NCI-H2227 treated with DMSO at 0.1 percent for 48 hours (cell line): ENCODE measurements at places on chromosomes 3 and 15.

GRCh38 chr3:96266395-96267190 lies 547.8 kb upstream of the EPHA6 start:
- no peak for DNase-seq

- DNase-seq = no peak
These were observed 117.3 kb downstream of the ADAMTS17 start for GRCh38 chr15:100224206-100225185.

DNA sequence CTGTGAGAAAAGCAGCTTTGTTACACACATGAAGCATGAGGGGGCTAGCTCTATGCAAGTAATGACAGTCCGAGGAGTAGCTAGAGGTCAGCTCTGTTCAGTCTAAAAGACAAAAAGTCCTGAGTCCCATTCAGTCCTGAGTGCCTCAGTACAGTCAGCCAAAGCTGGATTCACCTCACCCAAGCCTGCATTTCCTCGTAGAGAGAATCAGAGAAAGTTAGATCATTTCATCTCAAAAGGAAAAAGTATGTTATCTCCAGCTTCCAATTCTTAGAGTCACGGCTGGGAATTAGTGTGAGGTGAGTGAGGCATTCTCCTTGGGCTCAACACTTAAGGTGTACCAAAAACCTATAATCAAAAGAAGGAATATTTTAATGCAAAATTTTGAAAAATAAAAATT lies 5.9 kb upstream of the ACP3 start:
- DNase-seq = no peak

GRCh38 chr15:40452296-40453090 lies 11.7 kb downstream of the BAHD1 start:
- no peak for DNase-seq

GRCh38 chr3:18134386-18135059 lies 290.6 kb downstream of the SATB1 start:
- no peak for DNase-seq

GRCh38 chr3:55202326-55202725 lies 274.5 kb upstream of the LRTM1 start:
- no peak for DNase-seq

DNA sequence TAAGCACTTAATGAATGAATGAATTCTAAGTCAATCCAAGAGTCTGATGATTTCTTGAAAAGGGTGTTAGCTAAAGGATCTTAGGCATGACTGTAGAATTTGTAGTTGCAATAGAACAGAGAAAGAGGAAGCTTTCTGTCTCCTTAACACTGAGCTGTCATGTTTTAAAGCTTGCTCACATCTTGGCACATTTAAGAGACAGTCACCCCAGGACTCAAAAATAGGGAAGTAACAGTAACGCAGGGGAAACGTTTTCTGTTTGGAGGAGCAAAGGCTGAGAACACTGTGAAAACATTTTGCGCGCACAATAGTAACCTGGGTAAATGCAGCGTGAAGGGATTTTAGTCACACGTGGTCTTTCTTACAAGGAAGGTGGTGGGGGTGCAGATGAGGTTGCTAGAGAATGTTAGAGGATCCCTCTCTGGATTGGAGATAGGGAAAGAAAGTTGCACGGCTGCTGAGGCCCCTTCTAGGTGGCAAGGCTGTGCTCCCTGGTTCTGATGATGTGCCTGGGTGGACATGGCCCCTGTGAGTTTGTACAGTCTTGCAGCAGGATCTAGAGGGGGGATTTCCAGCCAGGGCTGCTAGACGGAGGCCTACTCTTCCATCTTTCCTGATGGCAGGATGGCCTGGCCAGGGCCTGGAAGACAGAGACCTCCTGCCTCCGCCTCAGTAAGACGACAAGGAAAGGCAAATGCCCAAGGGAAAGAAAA lies 12.0 kb downstream of the STARD5 start:
- DNase-seq = no peak

- DNase-seq = no peak
These were observed 232.7 kb upstream of the ATP10A start for GRCh38 chr15:26095710-26096330.

GRCh38 chr15:41031232-41032078 lies 78.2 kb downstream of the CHAC1 start:
- no peak for DNase-seq

DNA sequence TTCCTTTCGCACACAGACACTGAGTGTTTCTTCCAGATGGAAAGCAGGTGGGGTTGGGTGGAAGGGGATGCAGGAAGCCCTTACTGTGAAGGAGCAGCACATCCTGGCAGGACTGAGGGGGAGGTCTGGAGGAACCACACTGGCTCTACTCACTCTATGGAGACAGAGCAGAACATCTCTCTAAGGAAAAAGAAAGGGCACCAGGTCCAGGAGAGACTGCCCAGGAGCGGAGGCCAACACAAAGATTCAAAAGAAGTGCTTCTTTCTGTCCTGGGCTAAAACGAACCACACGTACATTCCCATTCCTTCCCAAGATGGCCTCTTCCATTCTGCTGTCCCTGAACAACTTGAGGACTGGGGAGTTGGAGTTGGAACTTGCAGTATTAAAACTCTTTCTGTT lies 13.8 kb upstream of the VIPR1 start:
- DNase-seq = no peak

DNA sequence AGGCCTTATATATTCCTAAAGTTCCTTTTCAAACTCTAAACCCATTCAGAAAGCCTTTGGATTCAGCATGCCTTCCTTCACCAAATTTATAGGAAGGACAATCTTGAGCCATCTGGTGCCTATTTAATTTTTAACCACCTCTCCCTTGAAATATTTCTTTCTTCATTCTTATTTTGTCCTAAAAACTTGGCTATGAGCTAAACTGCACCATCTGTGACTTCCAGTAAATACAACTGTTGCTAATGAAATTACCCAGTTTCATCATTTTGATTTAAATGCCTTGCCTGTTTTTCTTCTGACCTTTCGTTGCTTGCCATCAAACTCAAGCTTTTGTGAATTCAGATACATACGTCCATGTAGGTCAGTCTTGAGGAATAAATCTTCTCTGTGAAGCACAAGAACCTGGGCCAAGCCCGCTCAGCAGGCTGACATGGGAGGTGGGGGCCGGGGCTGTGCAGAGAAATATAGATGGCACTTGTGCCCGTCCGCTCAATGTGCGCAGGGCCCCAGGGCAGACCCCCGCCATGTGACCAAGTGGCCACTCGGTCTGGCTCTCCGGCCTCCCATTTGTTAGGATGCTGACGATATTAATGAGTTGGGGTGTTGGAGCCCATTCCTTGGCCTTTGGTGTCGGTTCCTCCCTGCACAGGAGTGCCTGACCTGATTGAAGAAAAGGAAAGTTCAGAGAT lies 335.9 kb downstream of the VPS13C start:
- DNase-seq = no peak

GRCh38 chr15:26729581-26729980 lies 43.3 kb downstream of the GABRB3 start:
- no peak for DNase-seq

GRCh38 chr15:57637846-57638245 lies 46.1 kb downstream of the MYZAP start:
- no peak for DNase-seq

DNA sequence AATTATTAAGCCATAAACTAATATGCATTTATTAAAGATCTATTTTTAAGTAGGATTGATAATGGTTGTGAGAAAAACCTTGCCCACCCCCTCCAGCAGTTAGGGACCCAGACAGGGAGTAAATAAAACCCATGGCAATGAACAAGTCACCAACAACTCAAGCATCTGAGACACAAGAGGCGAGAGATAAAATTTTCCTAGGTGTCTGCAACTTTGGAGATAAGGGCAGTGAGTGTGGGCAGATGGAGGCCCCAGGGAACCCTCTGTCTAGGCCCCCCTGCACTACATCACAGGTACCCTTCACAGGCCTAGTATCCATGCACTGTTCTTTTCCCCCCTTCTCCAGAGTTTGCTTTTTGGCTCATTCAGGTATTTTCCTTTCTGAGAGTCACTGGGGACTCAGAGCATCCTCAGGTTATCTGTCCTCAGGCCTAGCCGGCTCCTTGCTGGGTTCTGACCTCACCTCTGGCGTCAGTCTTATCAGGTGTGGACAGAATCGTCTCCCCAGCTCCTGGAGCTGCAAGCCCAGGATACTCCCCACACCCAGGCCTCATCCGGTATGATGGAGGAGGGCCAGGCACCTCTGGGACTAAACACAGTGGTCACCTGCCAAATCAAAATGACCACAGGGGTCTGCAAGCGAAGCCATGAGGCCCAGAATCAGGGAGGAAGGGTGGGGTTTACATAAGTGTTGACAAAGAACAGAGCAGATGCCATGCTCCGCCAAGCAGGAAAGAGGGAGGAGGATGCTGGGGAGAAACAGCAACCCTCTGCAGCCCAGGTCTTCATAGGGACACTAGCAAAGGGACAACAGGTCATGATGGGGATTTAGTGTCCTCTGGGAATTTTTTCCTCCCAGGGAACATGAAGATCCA lies 50.4 kb downstream of the CCNL1 start:
- DNase-seq = no peak

DNA sequence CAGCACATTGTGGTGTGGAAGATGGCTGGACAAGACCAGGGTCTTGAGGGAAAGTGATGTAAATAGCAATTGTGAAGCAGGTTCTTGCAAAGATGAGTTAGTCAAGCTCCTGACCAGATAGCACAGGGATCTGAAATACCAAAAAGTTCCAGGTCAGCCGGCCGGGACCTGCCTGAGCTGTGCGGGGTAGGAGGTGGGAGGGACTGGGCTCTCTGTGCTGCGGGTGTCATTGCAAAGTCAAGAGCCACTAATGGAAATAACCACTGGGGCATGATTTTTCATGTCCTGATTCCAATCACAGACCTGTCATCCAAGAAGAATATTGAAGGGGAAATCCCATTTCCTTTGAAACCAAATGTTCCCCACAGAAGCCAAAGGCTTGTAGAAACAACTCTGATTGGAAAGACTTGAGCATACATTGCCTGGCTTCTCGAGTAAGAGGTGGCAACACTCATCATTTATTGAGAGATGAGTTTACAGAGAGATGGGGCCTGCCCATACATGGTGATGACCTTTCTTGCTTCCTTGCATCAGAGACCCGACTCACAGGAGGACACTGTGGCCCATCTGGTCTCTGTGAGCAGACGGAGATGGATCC lies 44.2 kb upstream of the KY start:
- DNase-seq = no peak

- no peak for DNase-seq
These were observed 56.8 kb upstream of the NEK10 start for GRCh38 chr3:27425896-27426565.

- no peak for DNase-seq
These were observed 108.8 kb downstream of the EPHA3 start for GRCh38 chr3:89216016-89216739.

- no peak for DNase-seq
These were observed 26.2 kb upstream of the ATP13A3 start for GRCh38 chr3:194512895-194513601.

DNA sequence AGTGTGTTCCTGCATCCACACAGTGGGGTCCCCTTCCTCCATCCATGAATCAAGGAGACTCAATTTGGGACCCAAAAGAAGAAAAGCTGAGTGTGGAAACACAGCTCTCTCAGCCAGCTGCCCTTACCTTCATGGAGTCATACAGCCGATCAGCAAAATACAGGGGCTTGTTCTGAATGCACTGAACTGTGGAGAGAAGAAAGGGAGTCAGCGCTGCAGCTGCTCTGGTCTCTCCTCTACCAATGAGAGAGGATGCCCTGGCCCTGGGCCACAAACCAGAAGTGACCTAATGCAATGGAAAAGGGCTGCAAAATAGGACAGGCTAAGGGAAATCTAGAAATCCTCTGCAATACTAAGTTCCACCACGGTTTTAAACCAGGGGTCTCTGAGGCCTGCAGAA lies 46.7 kb downstream of the ANXA2 start:
- DNase-seq = no peak

- DNase-seq = no peak
These were observed 85.5 kb downstream of the FLNB start for GRCh38 chr3:58093574-58094195.

GRCh38 chr3:25442486-25442885 lies 14.4 kb downstream of the RARB start:
- DNase-seq = no peak

- DNase-seq = no peak
These were observed 6.5 kb upstream of the TNK2 start for GRCh38 chr3:195914648-195915473.

GRCh38 chr3:100411091-100411982 lies 10.0 kb downstream of the LNP1 start:
- no peak for DNase-seq

- no peak for DNase-seq
These were observed 41.4 kb downstream of the MRPS25 start for GRCh38 chr3:15023719-15024118.

DNA sequence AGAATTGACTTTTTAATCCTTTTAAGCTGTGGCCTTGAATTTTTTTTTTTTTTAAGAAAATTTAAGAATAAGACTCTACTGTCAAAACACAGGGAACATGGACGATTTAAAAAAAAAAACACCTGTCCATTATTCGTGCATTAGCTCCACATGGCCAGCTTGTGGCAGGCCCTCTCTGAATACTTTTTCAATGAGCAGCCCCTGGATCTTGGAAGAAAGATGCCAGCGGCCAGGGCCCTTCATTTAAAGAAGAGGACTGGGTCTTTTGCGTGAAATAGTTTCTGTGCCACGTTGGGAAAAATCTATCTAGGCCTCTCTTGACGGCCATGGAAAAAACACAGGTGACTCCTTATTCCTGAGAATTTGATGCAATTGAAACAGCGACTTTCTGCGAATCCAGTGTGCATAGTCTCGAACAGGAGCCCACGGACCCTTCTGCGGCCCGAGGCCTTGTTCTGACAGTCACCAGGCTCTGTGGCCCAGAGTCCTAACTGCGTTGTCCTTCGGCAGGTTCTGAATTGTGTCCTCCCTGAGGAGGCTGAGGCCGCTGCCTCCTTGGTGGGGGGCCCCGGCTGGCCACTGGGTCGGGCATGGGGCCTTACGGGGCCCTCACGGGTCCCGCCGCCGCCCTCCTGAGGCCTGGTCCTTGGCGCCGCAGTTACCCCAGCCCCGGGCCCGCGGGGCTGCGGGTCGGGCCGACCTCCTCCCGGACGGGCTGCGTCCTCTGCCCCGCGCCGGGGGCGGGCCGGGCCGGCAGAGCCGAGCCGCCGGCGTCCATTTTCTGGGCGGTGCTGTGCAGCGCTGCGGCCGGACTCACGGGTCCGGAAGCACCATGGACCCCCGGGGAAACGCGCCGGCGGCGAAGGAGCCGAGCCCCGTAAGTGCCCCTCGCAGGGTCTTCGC lies 33.5 kb downstream of the ZBTB38 start:
- no peak for DNase-seq

DNA sequence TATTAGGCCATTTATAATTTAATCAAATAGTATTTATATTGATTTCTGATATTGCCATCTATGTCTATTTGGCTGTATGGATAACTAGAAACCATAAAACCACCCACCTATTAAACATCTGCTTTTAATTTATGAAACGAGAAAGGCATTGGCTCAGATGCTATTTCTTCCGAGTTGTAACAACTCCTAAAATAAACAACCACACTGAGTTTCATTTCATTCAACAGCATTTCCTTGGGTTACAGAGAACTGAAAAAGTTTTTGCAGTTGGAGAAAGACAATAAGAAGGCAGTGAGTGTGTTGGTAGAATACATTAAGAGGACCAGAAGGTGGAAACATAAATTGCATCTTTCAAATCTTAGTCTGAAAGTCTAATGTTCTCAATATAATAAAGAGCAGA lies 79.1 kb downstream of the AQR start:
- no peak for DNase-seq
